GM12865 (cell line): ENCODE measurements at places on chromosomes 4 and X.
A peak's percentile ranks its signal among the peaks of the same experiment; 100 is the strongest.

- DNase-seq, result peak; percentile 25
These were observed 18.7 kb downstream of the SLC25A43 start for GRCh38 chrX:119417842-119418241.

- peak; percentile 67 for DNase-seq
These were observed 79.8 kb upstream of the ADGRA3 start for GRCh38 chr4:22595684-22596083.

GRCh38 chrX:74195605-74196004, 108.4 kb upstream of the ZCCHC13 start:
- DNase-seq, result no peak

- DNase-seq, result no peak
These were observed 258.1 kb downstream of the UNC5C start for GRCh38 chr4:95290702-95291101.

DNA sequence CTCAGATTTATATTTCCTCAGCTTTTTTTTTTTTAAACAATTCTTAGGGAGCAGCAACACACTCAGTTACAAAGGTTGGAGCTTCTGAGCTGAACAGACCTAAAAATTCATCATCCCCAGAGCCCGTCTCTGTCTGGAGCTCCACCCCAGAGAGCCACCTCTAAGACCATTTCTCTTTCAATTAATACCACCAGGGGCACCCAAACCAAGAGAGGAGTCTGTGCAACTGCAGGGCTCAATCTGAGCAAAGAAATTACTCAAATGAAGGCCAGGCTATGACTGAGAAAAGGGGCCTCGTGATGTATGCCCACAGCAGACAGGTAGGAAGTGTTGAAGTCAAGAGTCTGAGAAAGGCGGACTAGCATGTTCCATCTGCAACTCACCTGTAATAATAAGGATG, 95.5 kb downstream of the C4orf51 start:
- no peak for DNase-seq

GRCh38 chrX:123357941-123358340, 173.9 kb downstream of the GRIA3 start:
- peak; percentile 38 for DNase-seq

DNA sequence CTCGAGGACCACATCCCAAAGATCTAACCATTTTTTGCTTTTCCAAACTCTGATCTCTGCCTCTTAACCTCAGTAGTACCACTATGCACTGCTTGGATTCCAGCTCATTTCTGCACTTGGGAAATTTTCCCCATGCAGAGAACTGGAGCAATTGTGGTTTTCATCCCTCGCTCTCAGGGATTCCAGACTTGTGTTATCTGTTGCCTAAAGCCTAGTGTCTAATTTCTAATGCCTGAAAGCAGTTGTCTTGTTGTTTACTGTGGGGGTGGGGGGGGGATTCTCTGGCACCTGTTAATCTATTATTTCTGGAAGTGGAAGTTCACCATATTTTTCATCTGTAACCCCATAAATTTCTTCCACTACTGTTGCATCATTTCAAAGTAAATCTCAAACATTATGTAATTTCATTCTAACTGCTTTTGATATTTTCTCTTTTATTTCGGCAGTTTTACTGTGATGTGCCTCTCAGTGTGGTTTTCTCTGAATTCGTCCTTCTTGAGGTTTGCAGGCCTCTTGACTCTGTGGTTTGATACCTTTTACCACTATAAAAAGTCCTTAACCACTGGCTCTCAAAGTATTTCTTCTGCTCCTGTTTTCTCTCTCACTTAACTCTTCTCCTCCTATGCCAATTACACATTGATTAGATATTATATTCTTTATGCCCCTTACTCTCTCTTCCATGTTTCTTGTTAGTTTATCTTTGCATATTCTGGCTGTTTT, 205.6 kb upstream of the EOLA2 start:
- DNase-seq, result no peak

DNA sequence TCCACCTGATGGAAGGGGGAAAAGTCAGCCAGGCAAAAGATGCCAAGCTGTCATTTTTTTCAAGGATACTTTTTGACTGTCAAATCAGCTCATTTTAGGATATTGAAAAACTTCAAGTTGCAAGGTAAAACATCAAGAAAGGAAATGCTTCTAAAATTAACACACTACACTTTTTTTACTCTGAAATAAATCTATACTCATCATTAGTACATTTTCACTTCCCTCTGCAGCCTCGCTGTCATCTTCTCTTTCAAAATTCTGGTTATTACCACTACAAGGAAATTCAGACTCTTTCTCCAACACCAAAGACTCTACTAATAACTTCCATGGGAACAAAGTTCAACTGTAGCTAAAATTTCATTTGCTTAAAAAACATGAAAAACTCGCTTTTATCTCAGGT, 41.6 kb downstream of the APBB2 start:
- no peak for DNase-seq

DNA sequence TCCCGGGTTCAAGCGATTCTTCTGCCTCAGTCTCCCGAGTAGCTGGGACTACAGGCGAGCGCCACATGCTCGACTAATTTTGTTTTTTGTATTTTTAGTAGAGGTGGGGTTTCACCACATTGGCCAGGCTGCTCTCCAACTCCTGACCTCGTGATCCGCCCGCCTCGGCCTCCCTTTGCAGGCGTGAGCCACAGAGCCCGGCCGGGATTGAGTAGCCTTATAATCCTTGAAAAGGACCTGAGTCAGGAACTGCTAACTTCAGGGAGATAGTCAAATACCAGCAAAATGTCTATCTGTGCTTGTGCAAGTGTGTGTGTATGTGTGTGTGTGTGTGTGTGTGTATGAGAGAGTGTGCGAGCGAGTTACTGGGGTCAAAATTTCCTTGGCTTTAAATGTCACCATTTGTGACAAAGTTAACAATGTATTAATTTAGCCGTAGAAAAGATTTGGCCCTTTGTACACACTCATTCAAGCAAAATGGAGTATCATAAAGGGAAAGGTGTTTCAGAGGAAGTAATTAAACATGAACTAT, 1.8 kb upstream of the KDM6A start:
- no peak for DNase-seq

DNA sequence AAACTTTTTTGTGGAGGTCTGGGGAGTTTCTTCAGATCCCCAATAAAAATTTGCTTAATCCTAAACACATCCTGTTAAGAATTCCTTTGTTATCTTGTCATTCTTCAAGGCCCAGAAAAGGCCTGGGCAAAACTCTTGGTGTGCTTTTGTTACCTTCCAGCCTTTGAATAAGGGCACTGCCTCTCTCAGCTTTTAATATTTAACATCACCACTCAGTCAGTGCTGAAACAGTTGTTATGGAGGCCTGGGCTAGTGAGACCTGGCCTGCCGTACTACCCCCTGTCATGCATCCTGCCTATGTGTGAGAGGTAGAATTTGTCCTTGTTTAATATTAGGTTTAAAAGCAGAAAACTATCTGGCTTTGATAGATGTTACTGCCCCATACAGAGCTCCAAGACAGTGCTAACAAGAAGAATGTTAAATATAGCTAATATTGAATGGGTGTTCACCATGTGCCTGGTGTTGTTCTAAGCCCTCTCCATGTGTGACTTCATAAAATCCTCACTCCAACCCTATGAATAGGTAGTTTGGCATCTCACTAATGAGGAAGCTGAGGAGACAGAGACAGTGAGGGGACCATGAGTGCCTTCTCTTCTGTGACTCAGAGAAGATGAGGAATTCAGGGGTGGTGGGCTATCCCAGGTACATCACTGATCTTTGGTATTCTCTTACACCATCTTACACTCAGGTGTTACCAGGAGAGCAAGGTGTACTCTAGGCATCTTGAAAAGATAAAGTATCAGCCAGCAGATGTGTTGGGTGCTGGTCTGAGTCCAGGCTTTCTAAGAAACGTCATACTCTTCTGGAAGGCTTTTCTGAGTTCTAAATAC, 6.2 kb downstream of the PPP1R2C start:
- DNase-seq, result no peak

GRCh38 chr4:185128272-185129119, 14.6 kb upstream of the SLC25A4 start:
- DNase-seq, result no peak

GRCh38 chrX:49862093-49862492, 17.2 kb upstream of the USP27X start:
- no peak for DNase-seq

DNA sequence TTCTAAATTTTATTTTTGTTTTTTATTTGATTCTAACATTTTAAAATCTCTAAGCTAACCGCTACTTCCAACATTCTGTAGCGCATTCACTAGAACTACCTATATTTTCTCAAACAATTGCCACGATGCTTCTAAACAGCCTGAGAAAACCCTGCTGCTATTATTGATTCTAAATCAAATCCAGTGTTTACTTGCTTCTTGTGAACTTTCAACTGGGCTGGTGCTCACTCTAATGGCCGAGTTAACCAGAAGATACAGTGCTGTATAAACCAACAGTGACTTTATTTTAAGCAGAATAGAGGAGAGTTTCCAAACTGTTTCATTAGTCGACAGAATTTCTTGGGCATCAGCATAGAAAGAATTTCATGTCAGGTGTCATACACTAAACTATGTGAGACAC, 110.3 kb downstream of the DLG3 start:
- DNase-seq, result no peak

- DNase-seq, result no peak
These were observed 155.4 kb upstream of the FRG1 start for GRCh38 chr4:189785257-189785656.

- no peak for DNase-seq
These were observed 72.5 kb upstream of the GRXCR1 start for GRCh38 chr4:42819863-42820514.

GRCh38 chr4:116866106-116866505, 219.3 kb downstream of the TRAM1L1 start:
- DNase-seq, result no peak

GRCh38 chr4:143374771-143375170, 38.1 kb downstream of the GAB1 start:
- DNase-seq, result no peak

- DNase-seq, result no peak
These were observed 149.3 kb upstream of the CYSLTR1 start for GRCh38 chrX:78476701-78477100.

DNA sequence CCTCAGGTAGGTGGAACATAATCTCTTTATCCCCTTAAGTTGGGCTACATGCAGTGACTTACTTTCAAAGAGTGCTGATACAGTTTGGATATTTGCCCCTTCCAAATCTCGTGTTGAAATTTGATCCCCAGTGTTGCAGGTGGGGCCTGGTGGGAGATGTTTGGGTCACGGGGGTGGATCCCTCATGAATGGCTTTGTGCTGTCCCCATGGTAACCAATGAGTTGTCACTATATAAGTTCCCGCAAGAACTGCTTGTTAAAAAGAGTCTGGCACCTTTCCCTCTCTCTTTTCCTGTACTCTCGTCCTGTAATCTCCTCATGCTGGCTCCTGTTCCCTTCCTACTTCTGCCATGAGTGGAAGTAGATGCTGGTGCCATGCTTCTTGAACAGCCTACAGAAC, 71.3 kb downstream of the GLRA3 start:
- DNase-seq, result no peak

DNA sequence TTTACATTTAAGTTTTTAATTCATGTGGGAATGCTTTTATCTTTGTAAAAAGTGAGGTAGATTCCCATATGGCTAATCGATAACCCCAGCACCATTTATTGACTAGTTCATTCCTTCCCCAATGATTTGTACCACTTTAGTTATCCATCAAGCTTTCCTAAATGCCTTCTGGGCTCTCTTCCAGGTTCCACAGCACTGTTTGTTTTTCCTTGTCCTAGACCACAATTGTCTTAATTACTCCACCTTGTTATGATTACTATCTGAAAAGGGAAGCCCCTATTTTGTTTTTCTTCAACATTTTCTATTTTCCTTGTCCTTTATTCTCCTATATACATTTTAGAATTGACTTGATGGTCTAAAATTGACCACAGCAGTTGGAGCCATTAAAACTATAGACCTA, 48.5 kb upstream of the GPRIN3 start:
- no peak for DNase-seq

GRCh38 chr4:2449511-2450392, 19.2 kb upstream of the RNF4 start:
- DNase-seq, result no peak

GRCh38 chr4:57080781-57081650, 29.2 kb downstream of the IGFBP7 start:
- peak; percentile 6 for DNase-seq

DNA sequence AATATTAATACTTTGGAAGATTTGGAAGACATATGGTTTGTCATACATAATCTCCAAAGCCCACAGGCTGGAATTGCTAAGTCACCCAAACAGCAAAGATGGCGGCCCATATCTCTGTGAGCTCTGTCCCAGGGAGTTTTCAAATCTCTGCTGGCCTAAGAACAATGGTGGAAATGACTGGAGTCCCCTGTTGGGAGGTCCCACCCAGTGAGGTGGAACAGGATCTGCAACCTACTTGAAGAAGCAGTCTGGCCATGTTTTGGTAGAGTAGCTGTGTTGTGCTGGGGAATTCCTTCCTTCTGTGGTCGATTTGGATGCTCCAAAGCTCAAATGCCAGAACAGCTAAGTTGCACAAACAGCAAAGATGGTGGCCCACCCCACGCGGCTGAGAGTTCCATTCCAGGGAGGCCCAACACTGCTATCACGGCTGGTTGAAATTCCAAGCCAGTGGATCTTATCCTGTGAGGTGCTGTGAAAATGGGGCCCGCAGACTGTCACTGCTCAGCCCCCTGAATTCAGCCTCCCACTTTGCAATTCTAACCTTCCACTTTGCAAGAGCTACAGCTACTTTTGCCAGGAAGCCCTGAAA, 3.2 kb upstream of the UGT2B7 start:
- no peak for DNase-seq

GRCh38 chrX:1248331-1249061, 20.1 kb upstream of the CSF2RA start:
- peak; percentile 52 for DNase-seq

DNA sequence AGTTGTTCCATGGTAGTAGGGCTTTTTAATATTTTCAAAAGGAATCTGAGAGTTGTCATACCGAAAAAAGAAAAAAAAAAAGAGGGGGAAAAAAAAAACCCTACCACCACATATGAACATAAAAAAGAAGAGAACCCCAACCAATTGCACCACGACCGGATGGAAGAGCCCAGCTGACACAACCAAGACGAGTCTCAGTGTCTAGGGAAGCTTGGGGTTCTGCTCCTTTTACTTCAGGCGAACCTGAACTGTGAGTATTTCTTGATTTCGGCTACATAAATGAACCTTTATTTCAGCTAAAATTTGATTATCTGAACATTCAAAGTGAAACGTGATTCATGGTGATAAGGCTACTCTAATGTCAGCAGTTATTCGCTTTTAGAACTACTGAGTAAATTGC, at the start of gene GPR34:
Gene GPR34, plus strand, starts transcription at position 139 of the 400 bp plus-strand sequence. CDS start 6,661 bp downstream, outside the sequence.
- no peak for DNase-seq
